ENCODE measurements at places on chromosomes 5 and 9.

DNA sequence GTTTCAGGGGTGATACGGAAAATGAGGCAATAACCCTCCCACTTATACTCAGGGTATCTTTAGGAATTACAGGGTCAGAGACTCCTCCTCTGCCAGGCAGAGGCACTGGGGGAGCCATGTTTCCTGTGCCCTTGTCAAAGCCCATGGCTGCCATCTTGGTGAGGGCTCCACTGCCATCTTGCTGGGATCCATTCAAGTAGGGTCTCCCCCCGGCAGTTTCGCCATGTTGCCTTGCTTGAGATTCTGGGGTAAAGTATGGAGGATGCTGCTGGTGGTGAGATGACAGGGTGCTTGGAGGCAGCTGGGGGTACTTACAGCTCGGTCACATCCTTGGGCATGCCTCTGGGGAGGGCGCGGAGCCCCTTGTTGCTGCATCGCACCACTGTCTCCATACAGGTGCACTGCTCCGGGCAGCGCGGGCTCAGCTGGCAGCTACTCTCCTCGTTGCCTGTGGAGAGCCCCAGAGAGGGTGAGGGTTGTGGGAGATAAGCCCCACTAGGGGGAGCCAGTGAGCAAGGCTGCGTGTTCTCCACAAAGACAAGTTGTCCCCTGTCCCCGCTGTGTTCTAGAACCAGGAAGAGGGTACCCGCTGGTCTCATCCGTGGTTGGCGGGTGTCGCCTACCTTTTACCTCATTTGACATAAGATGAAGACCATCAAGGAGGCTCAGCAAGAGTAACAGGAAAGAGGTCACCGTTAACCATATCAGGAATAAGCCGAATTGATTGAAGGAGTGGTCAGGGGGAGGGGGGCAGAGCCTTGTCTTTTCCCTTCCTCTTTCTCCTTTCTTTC lies 169.0 kb upstream of the PANK3 start:
- peak; percentile 2 for DNase-seq

- no peak for DNase-seq
Observed at GRCh38 chr5:44870430-44870829, 61.7 kb downstream of the MRPS30 start.

DNA sequence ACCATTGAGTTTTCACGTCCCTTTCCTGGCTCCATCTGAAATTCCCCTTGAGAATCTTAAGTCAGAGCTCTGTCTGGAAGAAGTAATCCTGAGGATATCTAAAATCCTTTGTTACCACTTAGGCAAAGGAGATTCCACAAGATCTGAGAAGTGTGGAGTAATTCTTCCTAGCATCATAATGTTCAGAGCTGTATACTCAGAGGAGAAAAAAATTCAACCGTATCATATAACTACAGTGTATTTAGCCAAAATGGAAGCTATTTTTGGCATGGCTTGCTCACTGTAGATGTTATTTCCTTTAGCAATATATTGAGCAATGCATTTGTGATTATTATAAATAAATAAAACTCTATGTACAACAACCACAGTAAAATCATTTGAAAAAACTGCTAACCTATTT lies 1858.4 kb downstream of the EFNA5 start:
- no peak for DNase-seq

DNA sequence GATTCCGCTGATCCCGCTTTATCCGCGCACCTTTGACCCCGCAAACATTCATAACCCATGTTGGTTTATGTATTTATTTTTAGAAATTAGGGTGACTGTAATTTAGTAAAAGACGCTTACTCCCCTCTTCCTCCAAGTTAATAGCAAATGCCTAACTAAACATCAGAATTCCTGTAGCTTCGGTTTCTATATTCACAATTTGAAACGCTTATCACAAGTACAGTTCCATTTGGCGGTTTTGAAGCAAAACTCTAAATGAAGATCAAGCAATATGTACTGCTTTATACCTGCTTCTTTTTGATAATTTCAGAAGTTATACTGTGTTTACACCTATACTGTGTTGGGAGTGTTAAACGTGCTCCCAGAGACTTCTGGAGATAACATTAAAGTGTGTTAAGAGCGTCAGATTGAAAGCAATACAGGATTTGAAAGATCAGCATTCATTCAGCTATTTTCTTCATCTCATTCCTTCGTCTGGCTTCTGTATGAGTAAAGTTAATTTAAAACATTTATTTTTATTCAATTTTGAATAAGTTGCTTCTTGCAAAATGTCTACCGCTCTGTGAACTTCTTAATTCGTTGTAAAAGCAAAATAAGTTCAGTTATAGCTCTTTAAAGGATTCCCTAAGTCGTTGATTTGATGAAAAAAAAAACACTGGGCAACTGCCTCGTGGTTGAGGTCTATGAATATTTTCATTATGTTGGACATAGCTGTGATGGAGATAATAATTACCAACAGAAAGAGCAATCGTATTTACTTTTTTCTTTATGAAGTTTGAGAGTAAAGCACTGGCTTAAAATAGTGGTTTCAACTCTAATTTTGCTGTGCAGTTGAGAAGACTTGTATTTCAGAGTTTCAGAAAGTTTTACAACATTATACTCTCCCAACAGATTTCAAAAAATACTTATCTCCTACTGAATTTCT lies 2.5 kb downstream of the PRDM6 start:
- DNase-seq = no peak

DNA sequence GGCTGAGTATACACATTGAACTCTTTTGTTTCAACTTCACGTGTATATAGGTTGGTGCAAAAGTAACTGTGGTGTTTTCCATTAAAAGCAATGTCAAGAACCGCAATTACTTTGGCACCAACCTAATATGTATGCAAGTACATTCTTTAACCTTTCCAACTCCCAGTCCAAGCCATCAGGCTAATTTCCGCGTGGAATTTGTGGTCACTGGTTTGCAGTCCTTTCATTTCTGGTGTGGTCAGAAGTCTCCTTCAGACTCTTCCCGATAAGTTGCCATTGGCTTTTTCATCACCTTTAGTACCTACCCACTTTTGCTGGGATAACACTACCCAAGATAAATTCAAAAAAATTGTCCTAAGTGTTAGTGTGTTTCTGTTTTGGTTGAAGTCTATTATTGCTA lies 84.0 kb downstream of the RGS3 start:
- no peak for DNase-seq

DNA sequence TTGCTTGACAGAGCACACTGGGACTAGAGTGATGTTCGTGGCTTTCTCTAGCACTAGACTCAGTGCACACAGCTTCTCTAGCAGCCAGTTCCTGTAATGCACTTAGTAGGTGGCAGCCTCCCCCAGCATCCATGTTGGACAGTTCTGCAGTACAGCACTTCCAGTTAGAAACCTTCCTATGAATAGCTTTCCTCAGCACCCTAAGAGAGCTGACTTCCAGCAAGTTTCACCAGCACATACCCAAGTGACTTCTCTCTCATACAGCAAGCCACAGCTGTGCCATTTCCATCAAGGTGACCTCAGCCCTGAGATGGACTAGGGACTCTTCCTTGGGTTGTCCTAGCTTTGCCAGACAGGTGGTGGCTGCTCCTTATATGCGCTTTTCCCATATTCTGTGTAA lies 60.4 kb downstream of the PJA2 start:
- DNase-seq = no peak

- DNase-seq = no peak
Observed at GRCh38 chr9:98316445-98317133, 61.1 kb upstream of the TBC1D2 start.

GRCh38 chr9:69932901-69933300 lies 110.7 kb upstream of the MAMDC2 start:
- no peak for DNase-seq

DNA sequence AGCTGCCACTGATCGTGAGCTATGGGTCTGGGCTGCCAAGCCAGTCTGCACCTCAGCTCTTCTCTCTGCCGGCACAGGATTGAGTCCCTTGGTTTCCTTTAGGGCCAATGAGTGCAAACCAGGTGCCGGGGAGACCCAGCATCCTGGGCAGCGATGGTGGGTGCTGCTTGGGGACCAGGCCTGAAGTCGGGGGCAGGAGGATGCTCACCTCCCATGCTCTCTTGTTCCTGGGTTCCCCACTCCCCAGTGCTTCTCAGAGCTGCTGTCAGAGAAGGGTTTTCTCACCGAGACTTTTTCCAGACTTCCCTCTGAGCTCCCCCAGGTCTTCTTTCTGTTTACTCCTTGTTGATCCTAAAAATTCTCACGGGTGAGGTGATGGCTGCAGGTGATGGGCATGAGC lies 61.2 kb downstream of the IRX1 start:
- DNase-seq = no peak

GRCh38 chr5:147557876-147558745 lies 48.2 kb upstream of the DPYSL3 start:
- no peak for DNase-seq

DNA sequence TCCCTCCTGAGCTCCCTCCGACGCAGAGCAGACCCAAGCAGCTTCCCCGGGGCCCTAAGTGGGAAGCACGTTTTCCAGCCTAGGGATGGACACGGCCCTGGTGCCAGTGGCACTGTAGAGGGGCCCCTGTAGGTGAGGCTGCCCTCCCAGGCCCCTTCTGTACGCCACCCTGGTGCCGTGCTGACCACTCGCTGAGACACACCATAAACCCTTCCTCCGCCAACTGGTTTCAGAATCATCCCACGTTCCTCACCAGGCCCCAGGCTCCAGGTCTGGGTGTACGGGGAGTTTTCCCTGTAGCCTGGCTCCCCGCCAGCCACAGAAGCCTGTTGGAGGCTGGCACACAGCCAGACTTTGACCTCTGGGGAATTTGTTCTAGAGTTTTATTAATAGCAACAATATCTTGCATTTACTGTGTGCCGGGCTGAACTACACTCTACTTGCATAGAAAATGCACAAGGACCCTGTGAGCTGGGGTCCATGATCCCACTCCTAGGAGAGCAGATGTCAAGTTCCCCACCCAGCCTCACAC lies 18.2 kb upstream of the WDR38 start:
- DNase-seq = peak; percentile 88

DNA sequence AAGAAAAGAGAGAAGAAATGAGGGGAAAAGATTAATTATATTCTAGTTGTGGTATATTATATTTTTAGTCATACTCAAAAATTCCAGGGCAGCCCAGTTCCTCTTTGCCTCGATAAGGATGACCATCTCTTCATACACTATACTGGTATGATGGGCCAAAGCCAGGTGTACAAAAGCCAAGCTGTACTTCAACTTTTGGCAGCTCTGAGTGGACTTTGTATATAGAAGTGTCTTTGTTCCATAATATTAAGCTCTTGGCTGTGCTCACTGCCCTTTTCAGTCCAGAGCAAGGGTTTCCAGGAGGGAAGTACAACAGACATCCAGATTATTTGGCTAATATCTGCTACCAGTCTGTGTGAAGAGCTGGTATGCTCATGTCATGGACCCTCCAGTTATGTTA lies 934.3 kb upstream of the CDH10 start:
- no peak for DNase-seq

GRCh38 chr9:4894076-4894475 lies 91.0 kb upstream of the JAK2 start:
- DNase-seq = no peak

DNA sequence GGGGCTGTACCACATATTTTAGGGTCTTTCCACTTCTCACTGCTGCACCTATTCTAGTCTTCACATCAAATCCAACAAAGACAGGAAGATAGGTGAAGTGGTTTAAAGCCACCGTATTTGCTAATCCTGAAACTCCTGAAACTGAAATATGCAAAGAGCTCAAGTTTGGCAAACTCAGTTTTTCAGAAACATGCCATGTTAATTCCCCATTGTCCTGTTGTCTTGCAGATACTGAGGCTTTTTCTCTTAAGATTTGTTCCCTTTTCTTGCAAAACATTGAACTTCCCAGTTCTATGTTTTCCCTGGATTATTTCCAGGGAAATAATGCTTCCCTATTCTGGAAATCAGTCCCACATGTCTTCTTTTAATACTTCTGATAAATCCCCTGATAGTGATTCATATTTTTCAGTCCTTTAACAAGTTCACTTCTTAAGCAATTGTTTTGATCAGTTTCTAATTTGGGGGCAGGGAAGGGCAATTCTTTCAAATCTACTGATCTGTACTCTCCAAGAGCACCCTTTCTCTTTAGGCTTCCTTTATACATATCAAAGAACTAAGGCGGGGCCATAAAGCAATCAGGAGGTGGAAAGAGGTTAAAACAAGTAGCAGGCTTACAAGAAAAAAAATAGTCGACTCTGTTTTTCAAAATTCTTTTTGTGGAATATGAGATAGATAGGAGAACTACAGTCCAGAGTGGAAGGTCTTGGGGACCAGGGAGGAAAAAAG lies 648.5 kb downstream of the BNC2 start:
- DNase-seq = no peak

DNA sequence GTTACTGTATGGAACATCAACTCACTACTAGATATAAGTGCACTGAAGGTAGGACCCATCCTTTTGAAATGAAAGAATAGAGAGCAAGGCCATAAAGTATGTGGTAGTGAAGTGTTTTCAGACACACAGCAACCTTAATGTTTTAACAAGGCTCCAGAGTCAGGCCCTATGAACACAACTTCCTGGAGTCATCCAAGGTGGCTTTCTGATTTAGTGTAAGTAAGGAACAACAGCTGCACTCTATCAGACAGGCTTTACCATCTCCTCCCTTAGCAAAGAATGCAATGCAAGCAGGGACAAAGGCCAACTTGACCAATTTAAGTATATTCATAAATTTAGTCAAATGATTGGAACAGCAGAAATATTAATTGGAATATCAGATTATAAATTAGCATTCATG lies 90.1 kb downstream of the MPDZ start:
- no peak for DNase-seq

GRCh38 chr9:3521966-3522365 lies 3.8 kb downstream of the RFX3 start:
- no peak for DNase-seq

GRCh38 chr9:122197882-122198281 lies 30.9 kb downstream of the LHX6 start:
- no peak for DNase-seq

DNA sequence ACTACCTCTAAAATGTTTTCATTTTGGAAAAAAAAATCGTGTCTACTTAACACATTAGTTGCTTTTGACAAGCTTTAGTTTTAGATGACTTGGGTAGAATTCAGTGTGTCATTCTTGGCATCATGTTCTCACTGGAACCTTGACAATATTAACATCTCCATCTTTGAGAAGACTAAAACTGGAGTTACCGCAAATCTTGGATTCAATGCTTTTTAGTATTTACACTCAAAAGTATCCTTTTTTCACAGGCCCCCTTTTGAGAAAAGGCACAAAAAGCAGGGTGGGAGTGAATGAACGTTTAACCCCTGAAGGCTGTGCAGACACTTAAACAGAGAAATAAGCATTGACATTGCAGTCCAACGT lies 549.1 kb downstream of the CSNK1G3 start:
- DNase-seq = peak; percentile 7

GRCh38 chr9:121699571-121700164 lies 48.2 kb downstream of the DAB2IP start:
- peak; percentile 57 for DNase-seq

- no peak for DNase-seq
Observed at GRCh38 chr5:134659456-134659855, 10.9 kb downstream of the SEC24A start.

DNA sequence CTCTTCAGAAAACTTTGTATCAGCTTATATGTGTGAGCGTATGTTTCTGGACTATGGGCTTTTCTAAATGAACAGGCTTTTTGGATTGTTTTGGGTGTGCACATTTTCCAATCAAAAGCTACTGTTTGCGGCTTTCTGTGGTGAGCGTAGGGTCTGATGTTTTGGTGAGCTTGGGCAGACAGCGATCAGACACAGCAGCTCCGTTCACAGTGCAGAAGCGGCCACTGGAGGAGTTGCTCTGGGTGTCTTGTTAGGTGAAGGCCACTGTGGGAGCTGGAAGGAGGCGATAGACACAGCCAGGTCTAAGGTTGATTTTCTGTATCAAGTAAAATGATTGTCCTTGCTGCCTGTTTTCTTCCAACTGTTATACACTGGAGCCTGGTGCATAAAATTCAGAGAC lies 11.1 kb downstream of the PRRC2B start:
- no peak for DNase-seq

All from NCI-H1105 treated with DMSO at 0.1 percent for 48 hours (cell line).